ENCODE measurements at places on chromosomes 7 and 10.

DNA sequence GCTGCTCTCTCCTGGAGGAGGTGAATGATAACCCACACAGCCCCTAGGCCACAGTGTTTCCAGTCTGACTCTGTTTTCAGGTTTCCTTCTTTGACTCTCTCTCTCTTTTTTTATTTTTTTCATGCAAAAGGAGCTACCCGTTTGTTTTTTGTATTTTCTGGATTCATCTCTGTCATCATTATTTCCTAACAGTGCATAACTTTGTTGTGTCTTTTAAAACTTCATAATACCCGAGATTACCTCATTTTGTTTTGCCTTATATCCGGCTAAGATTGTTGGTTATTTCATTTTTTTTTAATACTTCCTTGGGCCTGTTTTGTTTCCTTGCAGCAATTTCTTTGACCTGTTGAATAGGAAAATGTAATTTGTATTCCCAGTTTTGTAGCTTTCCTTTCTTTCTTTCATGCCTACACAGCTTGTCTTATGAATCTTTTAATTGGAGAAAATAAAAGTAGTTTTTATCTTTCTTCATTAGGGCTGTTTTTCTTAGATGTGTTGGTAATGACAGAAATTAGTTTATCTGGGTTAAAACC is 72.5 kb downstream of the SPAG6 start:
- no peak for ATAC-seq

- no peak for ATAC-seq
Observed at GRCh38 chr7:43332193-43332796, 219.8 kb downstream of the HECW1 start.

GRCh38 chr10:46538717-46539426 is 17.6 kb downstream of the GPRIN2 start:
- no peak for ATAC-seq

DNA sequence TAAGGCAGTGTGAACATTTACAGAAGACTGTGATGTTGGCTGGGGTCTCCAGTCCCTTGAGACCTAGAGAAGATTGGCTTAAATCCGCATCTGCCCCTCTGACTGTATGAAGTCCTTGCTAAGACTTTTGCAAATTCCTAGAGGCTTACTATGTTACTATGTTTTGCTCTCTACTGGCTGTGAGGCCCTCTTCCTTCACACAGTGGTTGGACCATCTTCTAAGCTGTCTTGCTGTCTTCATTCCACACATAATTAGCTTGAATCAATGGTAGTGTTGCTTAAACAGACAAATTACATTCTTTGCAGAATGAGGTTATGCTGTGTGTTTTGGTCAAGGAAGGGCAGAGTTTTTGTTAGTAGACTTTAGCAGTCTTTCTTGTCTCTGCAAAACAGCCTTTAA is 658.0 kb downstream of the TYW1 start:
- no peak for ATAC-seq

- ATAC-seq, result no peak
Observed at GRCh38 chr7:135706038-135706742, 21.8 kb downstream of the SLC13A4 start.

DNA sequence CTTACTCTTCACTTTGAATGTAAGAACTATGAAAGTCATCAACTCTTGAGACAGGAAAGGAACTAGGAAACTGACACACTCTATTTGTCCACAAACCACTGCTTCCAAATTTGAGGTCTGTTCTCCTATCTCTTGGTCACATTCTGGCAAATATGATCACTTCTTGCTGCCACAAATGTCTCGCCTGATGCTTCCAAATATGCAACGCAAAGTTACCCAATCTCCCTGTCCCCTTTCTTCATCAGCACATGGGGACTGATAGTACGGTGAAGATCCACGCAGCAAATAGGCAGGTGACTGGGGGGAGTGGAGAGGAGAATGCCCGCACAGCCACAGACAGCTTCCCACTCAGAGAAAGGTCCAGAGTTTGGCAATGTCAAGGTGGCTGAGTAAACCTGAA is 92.6 kb upstream of the TCF7L2 start:
- ATAC-seq, result no peak

DNA sequence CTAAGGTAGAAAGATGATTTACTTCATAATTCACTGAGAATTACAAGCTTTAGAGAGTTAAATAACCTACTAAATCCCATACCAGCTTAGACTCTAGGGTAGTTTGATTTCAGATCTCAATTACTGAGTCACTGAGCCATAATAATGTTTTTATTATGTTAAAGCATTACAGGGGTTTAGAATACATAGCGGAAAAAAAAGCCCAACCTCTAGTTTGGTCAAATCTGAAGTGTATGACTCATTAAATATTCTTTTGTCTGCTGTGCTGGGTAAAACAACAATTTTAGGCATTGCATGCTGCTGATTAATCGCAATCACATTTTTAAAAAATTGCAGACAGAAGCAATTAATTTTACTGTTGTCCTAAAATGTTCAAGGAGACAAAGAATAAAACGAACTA is 48.5 kb downstream of the MALRD1 start:
- ATAC-seq, result no peak

DNA sequence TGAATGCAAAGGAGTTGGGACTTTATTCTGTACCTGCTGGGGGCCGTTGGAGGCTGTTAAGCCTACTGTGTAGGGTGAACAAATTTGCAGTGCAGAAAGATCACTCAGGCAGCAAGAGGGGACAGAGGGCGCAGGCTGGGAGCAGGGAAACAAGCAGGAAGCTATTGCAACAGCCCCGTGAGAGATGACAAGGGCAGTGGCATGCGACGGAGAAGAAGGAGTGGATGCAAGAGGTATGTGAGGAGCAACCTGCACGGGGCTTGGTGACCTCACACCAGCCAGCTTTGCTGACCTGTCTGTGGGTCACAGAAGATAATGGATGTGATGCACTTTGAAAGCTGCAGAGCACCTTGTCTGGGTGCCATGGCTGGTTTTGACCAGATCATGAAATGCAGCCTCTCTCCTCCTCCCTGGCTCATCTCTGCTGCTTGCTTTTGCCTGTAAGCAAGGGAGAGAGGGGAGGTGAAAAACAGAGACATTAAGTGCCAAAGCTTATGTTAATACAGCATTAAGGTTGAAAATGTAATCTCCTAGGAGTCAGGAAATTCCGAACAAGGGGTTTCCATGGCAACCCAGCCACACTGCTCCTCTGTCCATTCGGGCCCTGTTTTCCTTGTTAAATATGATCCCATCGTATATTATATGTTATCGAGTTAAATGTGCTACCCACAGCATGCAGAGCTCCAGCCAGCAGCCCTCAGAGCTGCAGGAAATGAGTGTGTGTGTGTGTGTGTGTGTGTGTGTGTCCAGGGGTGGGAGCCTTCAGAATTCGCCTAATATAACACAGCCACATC is 314.3 kb upstream of the ZMIZ1 start:
- ATAC-seq, result no peak

- ATAC-seq, result no peak
Observed at GRCh38 chr10:15027741-15028140, 16.0 kb upstream of the OLAH start.

DNA sequence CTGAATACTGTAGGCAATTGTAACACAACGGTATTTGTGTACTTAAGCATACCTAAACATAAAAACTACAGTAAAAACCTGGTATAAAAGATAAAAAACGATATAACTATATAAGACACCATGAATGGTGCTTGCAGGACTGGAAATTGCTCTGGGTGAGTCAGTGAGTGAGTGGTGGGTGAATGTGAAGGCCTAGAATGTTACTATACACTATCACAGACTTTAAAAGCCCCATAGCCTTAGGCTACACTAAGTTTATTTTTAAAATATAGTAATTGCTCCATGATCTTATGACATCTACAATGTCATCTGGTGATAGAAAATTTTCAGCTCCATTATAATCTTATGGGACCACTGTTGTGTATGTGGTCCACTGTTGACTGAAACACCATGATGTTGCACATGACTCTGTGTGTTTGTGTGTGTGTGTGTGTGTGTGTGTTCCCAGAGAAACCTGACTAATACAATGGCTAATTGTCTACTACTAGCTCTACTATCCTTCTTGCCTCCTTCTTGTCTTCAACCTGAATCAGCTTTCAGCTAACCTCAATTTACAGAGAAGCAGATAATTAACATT is 27.6 kb upstream of the PRPF18 start:
- no peak for ATAC-seq

- no peak for ATAC-seq
Observed at GRCh38 chr10:20059084-20059835, 243.0 kb downstream of the PLXDC2 start.

DNA sequence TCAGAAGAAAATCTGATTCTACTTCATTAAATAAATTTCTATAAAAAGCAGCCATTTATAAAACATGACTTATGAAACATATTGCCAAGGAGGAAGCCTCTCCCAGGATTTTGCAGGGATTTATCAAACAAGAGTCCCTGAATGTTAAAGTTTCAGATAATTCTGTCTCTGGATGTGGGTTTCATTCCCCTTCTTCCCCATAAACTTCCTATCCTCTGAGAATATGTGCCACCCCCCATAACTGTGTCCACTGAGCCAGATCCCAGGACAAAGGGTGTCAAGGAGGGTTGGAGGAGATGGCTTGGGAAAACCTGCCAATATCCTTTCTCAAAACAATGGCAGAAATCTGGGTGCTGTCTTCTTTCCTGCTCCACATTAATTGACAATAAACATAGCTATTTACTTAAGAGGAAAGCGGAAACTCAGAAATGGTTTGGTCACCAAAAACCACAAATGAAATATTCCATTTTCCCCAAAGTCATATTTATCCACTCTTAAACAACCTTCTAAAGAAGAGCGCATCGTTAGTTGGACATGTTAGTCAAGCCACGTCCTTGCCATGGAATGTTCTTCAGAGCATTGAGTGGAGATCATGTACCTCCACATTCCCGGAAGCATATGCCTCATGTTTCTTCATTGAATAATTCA is 54.3 kb upstream of the AKR1E2 start:
- no peak for ATAC-seq

- ATAC-seq, result no peak
Observed at GRCh38 chr7:78080811-78081210, 282.2 kb downstream of the PHTF2 start.

DNA sequence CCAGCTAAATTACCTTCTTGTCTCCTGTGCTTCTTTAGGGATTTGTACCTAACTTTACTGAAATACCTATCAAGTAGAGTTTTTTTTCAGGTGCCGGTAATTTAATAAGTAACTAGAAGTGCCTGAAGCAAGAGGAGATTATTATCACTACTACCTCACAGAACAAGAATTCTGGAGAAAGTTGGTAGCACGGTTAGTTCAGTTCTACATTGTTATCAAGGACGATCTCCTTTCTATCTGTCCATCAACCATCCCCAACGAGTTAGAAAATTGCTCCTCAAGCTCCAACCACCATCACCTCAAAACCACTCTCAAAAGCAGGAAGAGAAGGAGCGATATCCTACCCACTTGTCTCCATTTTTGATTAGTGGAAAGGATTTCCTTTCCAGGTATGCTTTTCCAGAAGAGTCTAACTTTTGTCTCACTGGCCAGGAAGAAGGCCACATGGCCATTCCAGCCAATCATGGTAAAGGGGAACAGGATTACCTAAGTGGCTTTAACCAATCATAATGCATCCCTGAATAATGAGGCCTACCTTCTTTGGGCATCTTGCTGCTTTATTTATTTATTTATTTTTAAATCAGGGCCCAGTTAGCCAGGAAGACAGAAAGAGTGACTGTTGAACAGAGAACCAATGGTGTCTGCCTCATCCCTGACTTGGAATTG is 265.2 kb downstream of the SNX13 start:
- ATAC-seq, result no peak

GRCh38 chr7:45915606-45916005 is 5.5 kb downstream of the IGFBP3 start:
- ATAC-seq, result no peak

GRCh38 chr10:34643620-34644019 is 171.5 kb downstream of the PARD3 start:
- no peak for ATAC-seq

GRCh38 chr10:78685466-78686103 is 383.2 kb upstream of the ZMIZ1 start:
- ATAC-seq, result no peak

- ATAC-seq, result no peak
Observed at GRCh38 chr10:66671562-66671961, 254.3 kb upstream of the LRRTM3 start.

DNA sequence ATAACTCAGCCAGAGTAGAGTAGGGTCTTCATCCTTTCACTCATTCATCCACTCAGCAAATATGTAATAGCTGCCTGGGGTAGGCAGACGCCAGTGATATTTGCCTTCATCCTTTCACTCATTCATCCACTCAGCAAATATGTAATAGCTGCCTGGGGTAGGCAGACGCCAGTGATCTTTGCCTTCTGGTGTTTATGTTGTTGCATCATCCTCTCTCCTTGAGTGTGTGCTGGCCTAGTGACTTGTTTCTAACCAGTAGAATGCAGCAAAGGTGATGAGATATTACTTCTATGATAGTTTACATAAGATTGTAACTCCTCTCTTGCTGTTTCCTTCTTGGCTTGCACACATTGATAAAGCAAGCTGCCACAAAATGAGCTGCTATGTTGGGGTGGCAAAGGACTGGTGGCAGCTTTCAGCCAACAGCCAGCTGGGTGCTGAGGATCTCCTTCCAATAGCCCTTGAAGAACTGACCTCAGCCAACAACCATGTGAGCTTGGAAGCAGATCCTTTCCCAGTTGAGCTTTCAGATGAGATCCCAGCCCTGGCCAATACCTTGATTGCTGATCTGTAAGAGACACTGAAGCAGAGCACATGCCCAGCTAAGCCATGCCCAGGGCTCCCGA is 23.2 kb upstream of the MTPN start:
- no peak for ATAC-seq

DNA sequence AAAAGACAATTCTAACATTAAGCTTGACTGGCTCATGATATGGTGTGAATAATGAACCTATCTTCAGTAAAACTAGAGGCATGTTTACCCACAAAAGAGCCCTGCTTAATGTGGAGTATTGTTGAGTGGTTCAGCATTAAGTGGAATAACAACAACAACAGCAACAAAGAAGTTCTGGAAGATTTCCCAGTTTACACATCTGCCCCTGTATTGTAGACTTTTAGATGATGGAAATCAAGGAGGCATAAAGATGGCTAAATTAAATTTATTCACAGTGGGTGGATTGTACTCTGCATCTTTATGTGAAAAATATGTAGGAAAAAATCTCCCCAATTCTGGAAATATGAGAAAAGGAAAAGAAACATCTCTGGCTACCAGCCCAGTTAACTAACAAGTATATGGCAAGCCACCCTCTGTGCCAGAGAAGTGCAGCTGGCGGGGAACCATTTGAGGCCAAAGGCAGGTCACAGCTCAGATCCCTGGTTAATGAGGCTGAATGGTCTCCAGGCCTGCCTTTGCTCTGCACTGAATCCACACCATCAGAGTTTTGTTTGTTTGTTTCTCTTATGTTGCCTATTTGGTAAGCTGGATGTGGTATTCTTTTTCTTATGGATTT is 186.0 kb downstream of the SEMA3D start:
- no peak for ATAC-seq
